Stimulated activated CD8-positive, alpha-beta memory T cell treated with anti-CD3 and anti-CD28 coated beads, Interleukin-15, amount 100 ng/mL, for 4 hours (primary cell): ENCODE measurements at places on chromosomes 1 and 21.

- DNase-seq = no peak
Observed at GRCh38 chr1:3431266-3431665, 23.2 kb upstream of the ARHGEF16 start.

DNA sequence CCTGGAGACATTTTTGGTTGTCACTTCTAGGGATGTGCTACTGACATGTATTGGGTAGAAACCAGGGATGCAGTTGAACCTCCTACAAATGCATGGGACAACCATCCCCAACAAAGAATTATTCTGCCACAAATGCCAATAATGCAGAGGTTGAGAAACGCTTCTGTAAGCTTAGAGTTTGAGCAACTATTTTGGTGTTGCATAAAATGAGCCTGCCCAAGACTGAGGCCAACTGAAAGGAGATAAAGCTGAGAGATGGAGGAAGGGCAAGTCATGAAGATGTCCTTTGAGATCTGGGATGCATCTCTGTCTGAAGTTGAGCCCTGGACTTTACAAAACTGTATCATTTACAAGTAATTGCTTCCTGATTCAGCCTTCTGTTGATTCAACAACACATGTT is 106.9 kb downstream of the KCNJ15 start:
- no peak for DNase-seq

DNA sequence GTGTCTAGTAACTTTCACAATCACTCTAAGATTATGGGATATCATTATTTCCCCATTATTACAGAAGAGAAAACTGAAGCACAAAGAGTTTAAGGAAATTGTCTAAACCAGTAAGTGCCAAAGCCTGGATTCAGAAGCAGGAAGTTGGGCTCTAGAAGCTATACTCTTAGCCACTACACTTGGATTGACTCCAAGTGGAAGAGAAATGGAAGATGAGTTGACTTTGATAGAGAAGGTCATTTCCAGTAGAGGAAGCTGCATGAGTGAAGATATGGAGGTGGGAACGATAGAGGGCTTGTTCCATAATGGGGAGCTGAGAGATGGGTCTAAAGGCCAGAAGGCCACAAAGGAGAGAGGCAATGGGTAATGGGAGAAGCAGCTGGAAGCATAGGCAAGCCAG is 11.7 kb upstream of the TDRD10 start:
- no peak for DNase-seq

GRCh38 chr1:53267761-53268160 is 29.4 kb upstream of the MAGOH start:
- DNase-seq = no peak

GRCh38 chr1:94980582-94981574 is 54.0 kb upstream of the CNN3 start:
- no peak for DNase-seq

DNA sequence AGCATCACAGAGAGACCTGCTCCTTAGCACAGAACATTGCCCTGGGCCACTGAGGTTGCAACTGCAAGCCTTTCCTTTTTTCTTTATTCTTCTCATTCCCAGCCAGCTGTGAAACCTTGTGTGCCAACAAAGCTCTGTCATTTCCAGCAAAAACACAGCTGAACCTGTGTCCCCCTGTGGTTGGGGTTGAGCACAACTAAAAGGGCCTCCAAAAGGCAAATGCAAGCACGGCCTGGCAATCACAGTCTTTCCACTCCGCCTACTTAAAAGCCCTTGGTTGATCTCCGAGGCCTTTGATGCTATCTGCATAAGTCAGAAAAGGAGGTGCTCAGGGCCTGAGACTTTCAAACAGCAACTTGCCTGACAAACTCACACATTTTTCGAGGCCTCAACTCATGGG is 32.7 kb downstream of the SUSD4 start:
- DNase-seq = no peak

- DNase-seq = no peak
Observed at GRCh38 chr1:203771901-203772301, 6.9 kb downstream of the LAX1 start.

GRCh38 chr1:1971688-1972087 is 31.9 kb downstream of the CFAP74 start:
- no peak for DNase-seq

DNA sequence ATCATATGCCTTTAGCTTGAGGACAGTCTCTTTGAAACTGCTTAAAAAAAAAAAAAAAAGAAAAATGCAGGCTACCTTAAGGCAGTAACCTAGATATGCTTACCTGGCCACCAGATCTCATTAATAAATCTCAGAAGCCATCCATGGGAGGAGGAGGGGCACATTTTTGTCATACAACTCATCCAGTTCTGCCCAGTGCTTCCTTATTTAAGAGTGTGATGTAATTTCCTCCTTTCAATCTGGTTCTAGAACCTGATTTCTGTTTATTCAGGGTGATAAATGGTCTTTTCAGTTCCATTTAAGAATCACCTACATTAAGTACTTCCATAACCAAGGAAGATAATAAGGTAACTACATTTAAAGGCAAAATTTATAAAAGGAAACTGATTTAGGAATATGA is 6.1 kb downstream of the ERRFI1 start:
- no peak for DNase-seq

DNA sequence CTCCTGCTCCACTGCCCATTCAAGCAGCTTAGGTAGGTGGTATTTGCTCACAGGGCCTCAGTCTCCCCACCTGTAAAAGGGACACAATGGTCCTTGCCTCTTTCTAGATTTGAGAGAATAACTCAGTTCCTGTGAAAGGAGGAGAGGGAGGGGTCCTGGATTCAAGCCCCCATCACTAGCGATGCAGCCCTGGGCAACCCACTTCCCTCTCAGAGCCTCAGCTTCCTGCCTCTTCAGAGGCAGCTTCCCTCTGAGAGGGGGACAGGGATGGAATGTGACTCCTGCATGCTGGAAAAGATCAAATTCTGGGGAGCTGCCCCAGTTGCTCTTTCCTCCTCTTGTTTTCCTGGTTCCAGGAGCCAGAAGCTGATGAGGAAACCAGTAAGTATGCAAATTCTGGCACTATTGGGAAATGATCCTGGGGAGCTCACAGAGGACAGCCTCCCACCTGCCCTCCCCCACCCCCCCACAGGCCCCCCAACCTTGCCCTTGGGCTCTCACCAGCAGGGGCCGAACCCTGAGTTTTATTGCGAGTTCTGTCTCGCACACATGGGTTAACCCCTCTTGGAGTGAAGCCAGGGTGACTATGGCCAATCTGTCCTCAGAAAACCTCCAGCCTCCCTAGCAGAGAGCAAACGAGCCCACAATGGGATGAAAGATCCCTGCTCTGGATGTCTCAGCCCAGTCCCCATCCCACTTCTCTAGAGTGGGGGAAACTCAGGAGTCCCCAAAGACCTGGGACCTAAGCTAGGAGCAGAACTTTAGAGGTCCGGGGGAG is 11.7 kb downstream of the ZC3H12A start:
- no peak for DNase-seq

GRCh38 chr1:41344708-41345159 is 16.5 kb upstream of the FOXO6 start:
- DNase-seq = no peak

DNA sequence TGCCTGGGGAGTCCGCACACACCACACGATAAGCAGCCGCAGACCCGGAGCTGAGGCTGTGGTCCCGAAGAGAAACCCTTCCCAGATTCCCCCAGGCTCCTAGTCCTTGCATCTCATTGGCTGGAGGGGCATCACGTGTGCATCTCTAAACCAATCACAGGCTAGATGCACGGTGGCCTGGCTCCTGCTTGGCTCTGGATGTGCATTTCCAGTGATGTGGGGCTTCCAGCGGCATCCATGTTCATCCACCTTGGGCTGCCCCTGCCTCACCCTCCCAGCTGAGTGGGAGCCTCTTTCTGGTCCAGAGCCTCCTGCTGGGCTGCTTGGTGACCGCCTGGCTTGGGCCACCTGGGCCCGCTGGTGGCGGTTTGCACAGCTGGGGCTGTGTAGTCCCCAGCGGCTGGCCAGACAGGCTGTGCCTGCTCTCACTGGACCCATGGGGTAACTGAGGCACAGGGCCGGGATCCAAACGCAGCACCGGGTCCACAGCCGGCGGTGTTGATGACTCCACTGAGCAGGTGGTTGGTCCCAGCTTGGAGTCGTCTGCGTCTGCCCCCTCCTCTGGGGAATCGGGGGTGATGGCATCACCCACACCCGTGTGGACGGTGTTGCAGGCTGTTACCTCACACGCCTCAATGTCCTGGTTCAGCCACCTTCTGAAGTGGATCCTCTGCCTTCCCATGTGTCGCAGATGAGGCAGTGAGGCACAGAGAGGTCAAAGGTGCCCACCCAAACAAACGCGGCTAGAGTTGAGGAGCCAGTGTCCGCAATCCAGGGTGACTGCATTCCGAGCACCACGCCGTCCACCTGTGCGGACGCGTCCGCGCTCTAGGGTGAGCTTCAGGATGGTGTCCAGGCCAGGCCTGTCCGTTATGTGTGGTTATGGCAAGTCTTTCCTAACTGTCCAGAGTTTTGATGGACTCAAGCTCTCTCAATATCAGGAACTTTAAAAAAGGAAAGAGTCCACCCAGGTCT is 41.3 kb downstream of the COL6A1 start:
- DNase-seq = no peak

- no peak for DNase-seq
Observed at GRCh38 chr1:75233302-75233929, 99.2 kb downstream of the LHX8 start.

DNA sequence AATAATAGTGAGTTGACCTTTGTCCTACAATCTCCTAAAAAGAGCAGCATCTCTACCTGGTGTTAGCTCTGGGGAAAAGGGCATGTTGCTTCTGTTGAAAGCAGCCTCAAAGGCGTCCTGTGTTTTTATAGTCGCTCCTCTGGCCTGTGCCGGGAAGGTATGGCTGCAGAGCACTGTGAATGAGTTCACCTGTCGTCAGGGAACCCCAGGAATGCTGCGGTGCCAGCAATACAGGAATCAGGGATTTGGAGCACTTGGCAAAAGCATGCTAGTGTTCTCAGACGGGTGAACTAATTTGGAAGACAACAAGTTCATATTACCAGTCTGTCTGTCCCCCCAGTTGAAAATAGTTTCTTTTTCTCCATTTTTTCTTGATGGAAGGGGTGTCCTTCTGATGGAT is 60.3 kb upstream of the PGD start:
- DNase-seq = no peak

DNA sequence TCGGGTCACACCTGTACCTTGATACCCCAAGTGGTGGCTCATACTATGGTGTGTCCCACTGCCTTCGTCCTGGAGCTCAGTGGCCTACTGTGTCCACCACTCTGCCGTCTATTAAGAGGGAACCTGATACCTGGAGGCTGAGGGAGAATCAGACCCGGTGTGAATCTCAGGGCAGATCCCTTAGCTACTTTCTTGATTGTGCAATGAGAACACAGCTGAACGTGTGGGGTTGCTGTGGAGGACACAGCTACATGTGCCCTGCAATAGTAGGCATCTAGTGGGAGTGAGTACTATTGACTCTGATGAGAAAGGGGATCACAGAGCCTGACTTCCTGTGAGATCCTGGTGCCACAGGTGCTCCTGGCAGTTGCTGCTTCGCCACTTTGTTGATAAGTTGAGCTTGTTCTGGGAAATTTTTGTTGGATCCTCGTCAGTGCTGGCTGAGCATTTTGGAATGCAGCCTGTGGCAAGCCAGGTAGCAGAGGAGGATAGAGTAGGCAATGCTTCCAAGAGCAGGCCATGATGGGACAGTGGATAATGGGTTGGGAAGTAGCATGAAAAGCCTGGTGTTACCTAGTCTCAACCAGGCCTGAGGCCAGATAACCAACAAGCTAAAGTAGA is 28.2 kb upstream of the MPZL1 start:
- DNase-seq = no peak

- DNase-seq = no peak
Observed at GRCh38 chr1:48089356-48089891, 92.2 kb upstream of the TRABD2B start.

- no peak for DNase-seq
Observed at GRCh38 chr21:31555741-31556191, 103.7 kb upstream of the SOD1 start.

DNA sequence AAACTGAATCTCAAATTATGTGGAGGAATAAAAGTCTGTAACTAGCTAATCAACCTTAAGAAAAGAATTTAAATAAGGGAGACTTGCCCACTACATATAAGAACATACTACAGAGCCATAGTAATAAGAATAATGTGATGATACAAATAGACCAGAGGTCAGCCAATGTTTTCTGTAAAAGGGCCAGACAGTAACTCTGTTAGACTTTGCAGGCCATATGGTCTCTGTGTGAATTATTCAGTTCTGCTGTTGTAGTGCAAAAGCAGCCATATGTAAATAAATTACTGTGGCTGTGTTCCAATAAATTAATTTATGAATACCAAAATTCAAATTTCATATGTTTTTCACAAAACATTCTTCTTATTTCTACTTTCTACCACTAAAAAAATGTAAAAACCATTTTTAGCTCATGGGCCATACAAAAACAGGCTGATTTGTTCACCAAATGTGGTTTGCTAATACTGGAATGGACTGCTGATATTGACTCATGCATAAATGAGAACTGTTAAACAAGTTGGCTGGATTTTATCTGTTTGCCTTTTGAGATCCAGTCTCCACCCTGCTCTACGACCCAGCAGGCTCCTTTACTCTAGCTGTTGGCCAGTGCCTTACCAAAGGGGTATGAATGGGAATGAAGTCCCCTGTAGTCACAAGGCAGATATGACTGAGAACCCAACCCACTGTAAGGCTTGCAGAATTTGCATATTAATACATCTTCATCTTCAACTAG is 98.2 kb upstream of the ZNHIT6 start:
- no peak for DNase-seq

DNA sequence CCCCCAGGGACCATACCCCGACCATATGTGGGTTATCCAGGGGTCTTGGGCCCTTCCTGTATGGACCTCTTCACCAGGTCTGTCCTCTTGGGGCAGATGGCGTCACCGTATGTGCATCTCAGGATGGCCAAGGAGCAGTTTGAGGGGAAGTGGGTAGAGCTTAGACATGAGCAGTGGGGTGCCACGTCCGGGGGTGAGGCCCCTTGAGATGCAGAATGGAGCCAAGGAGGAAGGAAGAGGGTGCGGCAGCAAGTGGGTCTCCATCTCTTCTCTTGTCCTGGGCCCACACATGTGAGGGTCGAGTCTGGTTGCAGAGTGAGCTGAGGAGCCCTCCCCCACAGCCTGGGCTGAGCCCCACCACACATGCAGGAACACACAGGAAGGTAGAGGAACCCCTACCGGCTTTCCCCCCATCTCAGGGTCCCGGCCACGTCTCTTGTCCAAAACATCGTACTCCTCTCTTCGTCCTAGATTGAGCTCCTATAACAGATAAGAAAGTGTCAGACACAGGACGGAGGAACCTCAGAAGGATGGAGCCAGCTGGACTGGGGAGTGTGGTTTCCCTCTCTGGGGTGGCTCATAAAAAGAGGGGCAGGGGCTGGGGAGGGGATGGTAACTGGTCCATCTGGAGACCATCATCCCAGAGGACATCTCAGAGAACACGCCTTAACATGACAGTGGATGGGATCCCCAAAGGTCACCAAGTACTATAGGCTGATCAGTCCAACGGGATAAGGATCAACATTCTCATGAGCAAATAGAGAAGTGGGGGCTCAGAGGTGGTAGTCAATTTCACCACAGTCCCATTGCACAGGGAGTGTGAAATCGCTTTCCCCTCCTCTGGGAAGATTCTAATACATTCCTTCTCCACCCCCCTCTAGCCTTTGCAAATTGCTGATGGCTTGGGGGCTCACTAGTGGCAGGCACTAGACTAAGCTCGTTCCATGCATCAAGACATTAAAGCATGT is 79.9 kb downstream of the CD247 start:
- DNase-seq = no peak

- no peak for DNase-seq
Observed at GRCh38 chr1:201678264-201679101, 139.6 kb downstream of the NAV1 start.

- DNase-seq = no peak
Observed at GRCh38 chr1:202319381-202320080, 22.2 kb downstream of the UBE2T start.
